ENCODE measurements at places on chromosomes 4 and X.
A peak's percentile ranks its signal among the peaks of the same experiment; 100 is the strongest.

- DNase-seq, result no peak
Observed at GRCh38 chrX:52420824-52421443, 52.1 kb downstream of the XAGE2 start.

GRCh38 chr4:74114234-74114633 lies 15.2 kb upstream of the CXCL2 start:
- peak; percentile 54 for DNase-seq

DNA sequence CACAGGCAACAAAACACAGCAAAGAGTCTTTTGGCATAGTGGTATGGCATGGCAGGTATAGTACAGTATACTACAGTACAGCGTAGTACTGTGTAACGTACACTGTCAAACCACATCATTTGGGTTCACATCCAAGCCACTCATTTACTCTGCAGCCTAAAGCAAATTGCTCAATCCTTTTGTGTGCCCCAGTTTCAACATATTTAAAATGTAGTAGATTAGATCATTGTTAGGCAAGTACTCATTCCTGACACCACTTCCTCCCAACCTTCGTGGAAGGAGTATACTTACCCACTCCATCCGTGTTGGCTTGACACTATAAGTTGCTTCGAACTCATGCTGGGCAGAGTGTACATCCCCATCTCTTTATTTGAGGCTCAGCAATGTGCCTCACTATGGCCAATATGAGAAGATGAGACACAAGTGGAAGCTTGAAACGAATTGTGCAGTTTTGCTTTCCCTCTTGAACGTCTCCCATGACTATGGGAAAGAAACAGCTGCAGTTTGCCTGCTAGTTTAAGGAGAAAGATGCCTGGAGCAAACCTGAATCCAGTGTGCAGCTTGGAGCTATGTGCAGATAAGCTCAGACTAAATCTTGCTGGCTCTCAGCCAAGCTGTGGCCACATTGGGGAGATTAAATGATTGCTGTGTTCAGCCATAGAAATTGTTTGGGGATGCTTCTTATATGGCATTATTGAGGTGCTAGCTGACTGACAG lies 85.7 kb upstream of the TBL1X start:
- DNase-seq, result no peak

GRCh38 chr4:167906851-167907250 lies 185.5 kb upstream of the ANXA10 start:
- no peak for DNase-seq

All from breast epithelium (tissue), 4 donors.